ENCODE measurements at places on chromosomes 1 and 21.

GRCh38 chr21:26958788-26959187, 8.1 kb downstream of the ADAMTS5 start:
- no peak for DNase-seq

DNA sequence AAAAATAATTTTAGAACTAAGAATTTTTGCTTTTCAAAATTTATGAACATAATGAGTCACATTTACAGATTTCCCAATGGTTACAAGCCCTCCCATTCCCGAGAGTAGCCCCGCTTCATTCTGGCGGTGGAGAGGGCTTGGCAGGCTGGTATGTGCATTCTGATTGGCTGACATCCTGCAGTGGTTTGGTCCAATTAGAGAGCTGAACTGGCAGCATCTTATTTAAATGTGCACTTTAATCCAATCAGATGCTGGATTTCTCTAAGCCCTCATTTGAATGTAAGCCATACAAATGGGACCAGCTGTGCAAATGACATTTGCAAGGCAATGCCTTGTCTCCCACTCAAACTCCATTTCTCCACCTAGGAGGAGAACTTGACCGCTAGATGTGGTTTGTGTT, 18.0 kb upstream of the TRIM17 start:
- no peak for DNase-seq

DNA sequence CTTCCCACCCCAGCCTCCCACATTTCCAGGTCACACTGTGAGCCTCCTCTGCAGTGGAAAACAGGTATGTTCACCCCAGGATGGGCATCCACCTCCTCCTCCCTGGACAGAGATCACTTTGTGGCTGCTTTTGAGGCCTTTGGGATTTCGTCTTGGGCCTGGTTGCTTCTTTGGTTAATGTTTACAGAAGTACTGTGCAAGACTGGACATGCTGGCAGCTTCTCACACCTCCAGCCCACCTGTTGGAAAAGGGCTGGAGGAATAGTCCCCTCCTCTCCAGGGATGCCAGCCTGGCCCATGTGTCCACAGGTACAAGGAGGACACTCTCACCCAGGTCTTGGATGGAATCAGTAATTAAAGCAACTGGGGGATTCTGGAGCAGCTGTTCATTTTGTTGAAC, 56.1 kb downstream of the KAZN start:
- DNase-seq = no peak

GRCh38 chr1:179043907-179044306, 18.2 kb downstream of the FAM20B start:
- DNase-seq = no peak

- no peak for DNase-seq
These were observed 21.5 kb downstream of the RAP1GAP start for GRCh38 chr1:21647431-21648351.

DNA sequence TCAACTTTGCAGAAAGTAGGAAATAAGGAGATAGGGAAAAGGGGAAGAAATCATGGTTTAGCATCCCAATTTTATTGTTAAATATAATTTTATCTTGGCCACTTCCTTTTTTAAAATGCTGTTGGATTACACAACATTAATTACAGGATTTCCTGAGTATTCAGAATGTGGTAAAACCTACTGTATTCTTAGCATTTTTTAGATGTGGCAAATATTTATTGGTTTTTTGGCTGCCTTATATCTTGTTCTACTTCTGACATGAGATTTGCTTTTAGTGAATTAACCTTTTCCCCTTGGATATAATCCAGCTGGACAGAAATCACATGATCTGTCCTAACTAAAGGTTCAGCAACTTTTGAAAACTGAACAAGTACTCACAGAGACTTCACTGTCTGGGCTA, 104.9 kb downstream of the PTGS2 start:
- no peak for DNase-seq

DNA sequence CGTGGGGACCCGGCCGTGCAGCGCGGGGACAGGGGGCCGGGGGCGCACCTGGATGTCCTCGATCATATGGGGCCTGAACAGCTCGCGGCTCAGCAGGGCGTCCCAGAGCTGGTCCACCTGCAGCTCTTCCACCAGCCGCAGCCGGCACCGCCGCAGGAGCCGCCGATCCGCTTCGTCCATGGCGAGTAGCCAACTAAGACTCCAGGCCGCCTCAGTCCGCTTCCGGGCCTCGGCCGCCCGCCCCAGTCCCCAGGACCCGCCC, at the start of gene CASP9:
TSS of gene CASP9 (minus strand) at position 195 of the 262 bp plus-strand sequence. CDS start at position 180, 15 bp downstream.
- DNase-seq = no peak

- peak; percentile 55 for DNase-seq
These were observed 37.0 kb downstream of the CAPN8 start for GRCh38 chr1:223628233-223629125.

DNA sequence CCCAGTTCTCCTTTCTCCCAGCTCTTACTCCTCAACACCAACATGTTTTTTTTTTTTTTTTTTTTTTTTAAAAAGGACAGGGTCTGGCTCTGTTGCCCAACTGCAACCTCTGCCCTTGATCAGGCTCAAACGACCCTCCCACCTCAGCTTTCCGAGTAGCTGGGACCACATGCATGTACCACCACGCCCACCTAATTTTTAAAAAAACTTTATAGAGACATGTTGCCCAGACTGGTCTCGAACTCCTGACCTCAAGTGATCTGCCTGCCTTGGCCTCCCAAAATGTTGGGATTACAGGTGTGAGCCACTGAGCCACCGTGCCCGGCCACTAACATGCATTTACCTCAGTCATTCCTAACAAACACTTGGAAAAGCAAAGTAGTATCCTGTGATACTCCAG, 31.1 kb upstream of the FOXE3 start:
- no peak for DNase-seq

GRCh38 chr21:45611939-45612664, 31.4 kb upstream of the PCBP3 start:
- peak; percentile 61 for DNase-seq

DNA sequence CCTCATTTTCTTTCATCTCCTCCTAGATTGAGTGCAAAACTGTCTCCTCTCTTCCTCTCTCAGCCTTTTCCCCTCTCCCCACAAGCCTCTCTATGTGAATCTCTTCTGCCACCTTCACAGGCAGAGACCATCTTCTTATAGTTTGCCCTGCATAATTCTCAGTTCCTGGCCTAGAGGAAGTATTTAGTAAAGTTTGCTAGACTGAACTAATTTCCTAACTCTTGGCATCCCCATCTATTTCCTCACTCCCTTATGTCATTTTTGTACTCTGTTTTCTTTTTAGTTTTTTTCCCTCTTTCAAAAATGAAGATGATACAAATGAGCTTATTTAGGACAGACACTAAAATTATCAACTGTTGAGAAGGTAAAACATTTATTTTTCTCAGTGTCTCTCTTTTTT, 66.0 kb downstream of the XCL2 start:
- DNase-seq = no peak

DNA sequence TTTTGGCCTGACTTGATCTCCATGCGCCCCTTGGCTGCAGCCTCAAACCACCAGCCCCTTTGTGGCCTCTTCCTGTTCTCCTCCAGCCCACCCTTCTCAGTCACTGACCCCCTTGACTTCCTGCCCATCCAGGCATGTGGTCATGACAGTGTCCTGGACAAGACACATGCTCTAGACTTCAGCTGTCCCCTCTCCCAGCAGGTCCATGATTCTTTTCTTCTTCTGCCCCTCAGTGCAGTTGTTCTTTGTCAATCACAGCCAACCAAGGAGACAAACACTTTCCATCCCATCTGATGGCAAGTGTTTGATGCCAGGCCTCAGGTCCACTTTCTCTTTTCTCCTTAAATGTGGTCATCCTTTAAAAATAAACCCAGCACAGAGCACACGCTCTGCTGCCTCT, 49.7 kb downstream of the SYT6 start:
- no peak for DNase-seq

DNA sequence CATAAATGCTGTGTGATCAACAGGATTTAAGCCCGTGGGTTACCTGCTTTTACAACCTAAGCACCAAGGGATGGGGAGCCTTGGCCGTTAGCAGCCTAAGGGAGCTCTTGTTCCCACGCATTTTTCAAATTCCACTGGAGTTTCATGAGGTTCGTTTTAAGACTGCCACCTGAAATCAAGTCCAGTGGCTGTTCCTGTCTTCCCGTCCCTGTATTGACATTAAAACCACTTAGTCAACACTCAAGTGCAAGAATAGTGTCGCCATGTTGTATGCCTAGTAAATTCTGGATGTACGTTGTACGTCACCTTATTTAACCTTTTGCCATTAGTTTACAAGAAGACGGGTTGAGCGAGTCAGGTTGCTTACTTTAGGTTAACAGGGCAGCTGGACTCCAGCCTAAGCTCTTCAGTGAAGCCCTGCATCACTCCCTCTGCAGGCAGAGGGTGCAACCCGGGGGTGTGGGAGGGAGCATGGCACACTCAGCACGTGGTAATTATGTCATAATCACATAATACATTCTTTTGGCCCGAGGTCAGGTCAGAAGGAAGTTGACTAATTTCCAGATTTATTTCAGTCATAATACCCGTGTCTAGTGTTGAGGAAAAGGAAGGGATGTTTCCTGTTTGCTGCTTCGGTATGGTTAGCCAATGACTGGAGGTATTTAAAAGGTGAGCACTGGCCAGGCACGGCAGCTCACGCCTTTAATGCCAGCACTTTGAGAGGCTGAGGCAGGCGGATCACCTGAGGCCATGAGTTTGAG, 42.5 kb downstream of the CNST start:
- peak; percentile 41 for DNase-seq

DNA sequence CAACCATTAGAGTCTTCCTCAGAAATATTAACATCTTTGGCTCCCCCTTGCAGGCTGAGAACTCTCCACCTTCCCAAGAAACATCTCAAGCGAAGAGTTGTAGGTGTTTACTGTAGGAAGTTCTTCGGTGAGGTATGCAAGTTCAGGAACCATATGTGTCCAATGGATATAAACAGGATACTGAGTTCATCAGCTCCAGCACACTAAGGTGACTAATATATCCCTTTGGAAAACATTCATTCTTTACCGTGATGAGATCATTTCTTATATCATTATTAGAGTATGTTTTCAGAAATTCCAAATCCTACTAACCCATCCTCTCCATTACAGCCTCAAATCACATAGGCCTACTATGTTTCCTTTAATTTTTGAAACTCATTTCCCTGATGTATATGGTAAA, 37.3 kb upstream of the PRMT6 start:
- DNase-seq = no peak

- DNase-seq = no peak
These were observed 1.2 kb upstream of the CHD5 start for GRCh38 chr1:6181347-6181770.

- DNase-seq = no peak
These were observed 35.5 kb downstream of the SLC26A9 start for GRCh38 chr1:205907794-205908193.

DNA sequence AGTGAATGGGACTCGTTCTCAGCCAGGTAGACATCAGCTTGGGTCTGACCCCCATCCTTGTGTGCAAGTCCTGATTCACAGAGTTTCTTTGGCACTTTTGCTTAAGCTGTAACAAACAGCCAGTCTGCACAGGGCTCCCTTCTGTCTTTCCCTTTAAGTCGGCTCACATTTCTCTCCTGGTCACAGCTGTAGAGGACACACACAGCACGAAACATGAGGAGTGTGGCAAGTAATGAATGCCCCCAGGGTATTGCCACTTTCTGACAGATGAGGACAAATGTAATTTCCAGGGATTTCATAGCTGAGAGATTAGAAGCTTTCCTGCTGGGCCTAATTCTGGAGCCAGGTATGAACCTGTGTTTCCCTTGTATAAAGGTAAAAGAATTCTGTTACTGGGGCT, 423.5 kb downstream of the KIF26B start:
- DNase-seq = no peak

DNA sequence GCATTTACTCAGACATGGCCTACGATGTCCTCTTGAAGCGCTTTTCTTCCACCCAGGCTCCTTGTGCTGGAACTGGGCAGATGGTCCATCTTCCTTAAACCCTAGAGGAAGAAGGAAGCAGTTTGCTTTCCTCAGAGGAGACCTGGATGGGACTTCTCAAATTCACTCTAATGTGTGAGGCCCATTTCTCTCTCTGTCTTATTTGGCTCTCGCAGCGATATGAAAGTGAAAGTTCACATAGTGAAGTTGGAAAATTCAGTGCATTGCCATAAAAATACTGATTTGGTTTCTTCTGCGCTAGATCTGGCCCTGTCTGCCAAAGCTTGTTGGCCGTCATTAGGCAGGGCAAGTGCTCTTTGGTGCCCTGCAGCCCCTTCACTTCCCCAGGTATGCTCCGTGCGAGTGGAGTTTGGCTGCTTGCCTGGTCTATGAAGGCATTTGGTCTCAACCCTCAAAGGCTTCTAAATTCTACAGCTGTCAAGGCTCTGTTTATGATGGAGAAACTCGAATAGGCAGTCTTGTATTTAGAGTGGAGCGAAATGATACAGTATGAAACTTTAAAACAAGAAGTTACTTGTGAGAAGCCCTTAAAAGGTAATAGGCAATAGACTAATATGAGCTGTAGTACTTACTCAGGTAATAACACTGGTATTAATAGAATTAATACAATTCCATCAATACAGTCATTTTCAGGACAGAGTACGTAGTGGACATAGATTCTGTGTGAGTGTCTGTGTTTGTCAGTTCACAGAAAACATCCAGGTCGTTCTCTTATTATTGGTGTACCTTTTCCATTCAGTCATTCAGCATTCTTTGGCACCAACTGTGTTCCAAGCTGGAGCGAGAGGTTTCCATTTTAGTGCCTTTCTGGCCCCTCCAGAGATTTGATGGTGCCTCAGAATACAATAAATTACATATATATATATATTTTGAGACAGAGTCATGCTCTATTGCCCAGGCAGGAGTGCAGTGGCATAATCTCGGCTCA, 20.5 kb downstream of the SZRD1 start:
- DNase-seq = no peak

- DNase-seq = no peak
These were observed 120.8 kb upstream of the DSCAM start for GRCh38 chr21:40967771-40968170.

- DNase-seq = no peak
These were observed 7.6 kb upstream of the CCDC27 start for GRCh38 chr1:3744646-3745045.

DNA sequence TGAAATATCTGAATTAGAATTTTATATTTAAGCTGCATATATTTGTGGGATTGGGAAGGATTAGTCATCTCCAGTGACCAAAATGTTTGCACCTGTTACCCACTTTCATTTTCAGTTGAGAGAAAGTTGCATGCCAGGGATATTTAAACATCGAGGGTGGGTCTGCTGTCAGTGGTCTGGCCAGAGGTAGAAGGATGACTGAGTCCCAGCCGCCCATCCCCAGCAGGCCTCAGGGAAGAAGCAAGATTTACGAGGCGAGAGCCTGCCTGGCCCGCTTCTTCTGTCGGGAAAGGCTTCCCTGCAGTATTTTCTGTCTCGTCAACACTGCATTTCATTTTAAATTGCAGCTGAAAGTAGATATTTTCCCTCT, 1.4 kb upstream of the MAN1C1 start:
- no peak for DNase-seq

DNA sequence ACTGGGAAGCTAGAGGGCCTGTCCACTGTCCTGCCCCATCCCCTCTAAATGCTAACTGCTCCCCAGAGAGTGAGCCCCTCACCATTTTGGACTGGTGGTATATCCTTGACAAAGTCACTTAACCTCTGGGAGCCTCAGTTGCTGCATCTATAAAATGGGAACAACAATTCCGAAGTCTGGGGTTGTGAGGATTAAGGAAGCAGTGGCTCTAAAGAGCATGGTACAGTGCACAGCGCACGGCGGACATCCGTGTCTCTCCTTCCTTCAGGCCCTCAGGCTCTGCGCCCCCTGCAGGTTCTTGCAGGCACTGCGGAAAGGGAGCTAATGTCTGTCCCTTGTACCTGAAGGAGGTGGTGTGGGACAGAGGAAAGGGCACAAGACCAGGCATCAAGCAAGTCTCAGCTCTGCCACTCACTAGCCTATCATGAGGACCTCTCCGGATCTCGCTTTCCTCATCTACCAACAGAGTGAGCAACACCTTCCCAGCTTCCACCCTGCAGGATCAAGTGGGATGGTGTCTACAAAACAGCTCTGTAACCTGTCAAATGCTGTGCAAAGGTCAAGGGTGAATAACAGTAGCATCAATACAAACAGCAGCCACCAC, 20.1 kb downstream of the ECE1 start:
- peak; percentile 12 for DNase-seq
